ENCODE measurements at places on chromosomes 7 and 10. TPM values are rescaled to one million over a fixed set of nuclear protein-coding genes. Genes with fewer than 3 reads are reported as not detected.

- no peak for DNase-seq
These were observed 16.8 kb downstream of the SFRP4 start for GRCh38 chr7:37899712-37900247.

The PDSS1 gene
- total RNA-seq, result 3.1 TPM

GRCh38 chr10:107806026-107806425 is 641.5 kb upstream of the SORCS1 start:
- no peak for DNase-seq

- DNase-seq, result no peak
These were observed 647.2 kb downstream of the GRM8 start for GRCh38 chr7:126605553-126605952.

- no peak for DNase-seq
These were observed 70.2 kb downstream of the ZRANB1 start for GRCh38 chr10:125011926-125012705.

DNA sequence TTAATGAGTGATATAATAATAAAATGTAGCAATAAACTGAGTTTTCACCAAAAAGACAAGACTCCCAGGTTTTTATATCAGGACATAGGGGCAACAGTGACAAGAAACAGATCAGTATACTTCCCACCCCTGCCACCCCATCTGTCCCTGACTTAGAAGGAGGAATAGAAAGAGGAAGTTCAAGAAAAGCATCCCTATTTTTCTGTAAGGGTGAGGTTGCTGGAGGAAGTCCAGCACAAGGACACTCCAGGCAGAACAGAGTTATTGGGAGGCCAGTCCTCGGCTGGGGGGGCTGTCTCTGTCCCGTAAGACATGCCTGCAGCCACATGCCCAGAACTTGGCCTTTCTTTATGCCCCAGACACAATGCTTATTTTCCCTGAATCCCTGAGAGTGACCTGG is 16.5 kb upstream of the TLX1 start:
- DNase-seq, result no peak

- DNase-seq, result peak; percentile 85
These were observed 160.0 kb downstream of the SLIT1 start for GRCh38 chr10:97025613-97026242.

GRCh38 chr10:33249659-33250345 is 84.7 kb downstream of the NRP1 start:
- no peak for DNase-seq

The TBXAS1 gene
- total RNA-seq, result 44.7 TPM

DNA sequence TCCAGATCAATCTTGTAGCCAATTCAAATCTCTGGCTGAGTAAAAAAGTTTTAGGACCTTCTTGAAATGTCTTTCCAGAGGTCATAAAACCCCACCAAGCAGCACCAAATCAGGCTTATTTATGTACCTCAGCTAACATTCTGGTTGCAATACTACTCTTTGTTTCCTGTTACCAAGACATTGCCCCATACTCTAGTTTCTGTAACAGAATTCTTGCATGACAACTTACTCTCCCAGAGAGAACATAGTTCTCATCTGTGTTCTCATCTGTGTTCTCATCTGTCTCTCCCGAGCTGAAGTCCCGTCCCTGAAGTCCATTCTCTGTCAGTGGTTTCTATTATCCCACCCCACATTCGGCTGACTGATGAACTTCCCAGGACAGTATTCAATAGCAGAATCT is 1285.1 kb downstream of the XPNPEP1 start:
- DNase-seq, result no peak

The CTBP2 gene
- 57.0 TPM for total RNA-seq

GRCh38 chr10:61634746-61635145 is 28.0 kb upstream of the CABCOCO1 start:
- no peak for DNase-seq

The CNNM1 gene
- 1.2 TPM for total RNA-seq

The AZGP1 gene
- 3.1 TPM for total RNA-seq

The MLXIPL gene
- 41.0 TPM for total RNA-seq

The KIAA1549 gene
- 5.2 TPM for total RNA-seq

DNA sequence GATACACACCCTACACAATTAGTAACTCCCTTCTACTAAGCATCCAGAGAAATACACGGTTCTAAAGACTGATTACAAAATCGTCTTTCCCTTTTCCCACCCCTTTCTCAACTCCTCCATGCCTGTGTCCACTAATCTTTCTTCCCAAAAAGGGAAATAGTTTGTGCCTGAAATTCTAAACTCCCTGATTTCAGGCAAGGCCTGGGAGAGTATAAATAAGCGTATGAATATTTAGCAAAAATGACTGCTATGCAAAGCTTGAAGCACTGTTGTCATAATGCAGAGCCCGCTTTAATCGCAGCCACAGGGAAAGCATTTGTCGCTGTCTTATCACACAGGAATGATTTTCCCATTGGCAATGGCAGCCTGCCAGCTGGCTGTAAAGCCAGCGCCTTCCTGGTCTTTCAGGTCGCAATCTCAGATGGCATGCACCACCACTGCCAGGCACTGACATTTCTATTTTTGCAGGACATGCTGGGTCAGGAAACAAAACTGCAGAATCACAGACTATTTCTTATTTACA is 142.9 kb upstream of the PCGF5 start:
- peak; percentile 79 for DNase-seq

The AQP1 gene
- total RNA-seq, result 37.6 TPM

- DNase-seq, result no peak
These were observed 112.1 kb upstream of the KLF6 start for GRCh38 chr10:3897156-3897555.

- DNase-seq, result no peak
These were observed 141.3 kb upstream of the FZD8 start for GRCh38 chr10:35783305-35783838.

DNA sequence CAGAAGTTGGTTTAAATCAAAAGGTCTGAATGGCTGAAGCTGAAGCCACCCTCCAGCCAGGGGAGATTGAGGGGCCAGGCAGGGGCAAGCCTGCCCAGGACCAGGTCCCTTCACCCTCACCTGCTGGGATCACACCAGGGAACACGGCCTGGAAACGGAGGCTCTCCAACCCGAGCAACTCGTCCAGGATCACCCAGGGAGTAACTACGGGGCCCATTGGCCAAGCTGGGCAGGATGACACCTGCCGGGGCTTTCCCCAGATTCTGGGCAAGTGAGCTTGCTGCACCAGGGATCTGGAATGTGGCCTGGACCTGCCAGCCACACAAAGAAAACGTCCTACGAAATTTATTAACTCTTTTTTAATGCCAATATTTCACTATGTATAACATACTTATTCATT is 30.4 kb upstream of the PPP2R2D start:
- DNase-seq, result no peak

DNA sequence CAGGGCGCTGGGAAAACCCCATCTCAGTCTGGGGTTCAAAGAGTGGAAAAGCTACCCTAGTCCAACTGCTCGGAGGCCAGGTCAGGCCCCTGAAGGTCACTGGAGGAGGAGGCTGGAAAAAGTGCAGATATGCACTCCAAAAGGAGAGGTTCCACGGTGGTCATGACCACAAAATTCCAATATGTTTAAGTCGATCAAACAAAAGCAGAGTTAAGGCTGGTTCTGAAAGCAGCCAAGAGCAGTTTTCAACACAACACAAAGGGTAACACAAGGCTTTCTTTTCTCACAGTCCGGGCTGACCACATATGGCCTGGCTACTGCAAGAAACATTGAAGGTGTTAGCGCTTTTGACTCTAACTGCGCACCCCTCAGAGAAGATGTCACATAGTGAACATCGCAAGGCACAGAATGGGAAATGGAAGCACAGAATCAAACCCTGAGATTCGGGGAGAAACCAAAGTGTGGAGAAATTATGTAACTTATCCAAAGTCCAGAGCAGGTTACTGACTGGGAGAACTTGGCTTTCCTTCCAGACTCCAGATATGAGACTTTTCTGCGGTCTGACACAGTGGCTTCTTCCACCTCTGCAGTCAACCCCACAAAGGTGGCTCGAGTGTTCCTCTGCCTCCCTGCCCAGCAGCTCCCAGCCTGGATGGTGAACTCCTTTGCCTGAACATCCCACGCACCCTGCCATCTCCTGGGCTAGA is 1.3 kb upstream of the GRB10 start:
- no peak for DNase-seq
